T-helper 2 cell treated with Interferon-gamma antibody and Interleukin-4, amounts not matched to agents 100 ng/mL and 5 ng/mL, for 36 hours (primary cell): ENCODE measurements at places on chromosomes 1 and 21. TPM values are rescaled to one million over a fixed set of nuclear protein-coding genes. Genes with fewer than 3 reads are reported as not detected.

Gene KCNN3
- 0.07 and 0.09 TPM in 2 replicates for total RNA-seq

Gene INKA2
- total RNA-seq: 3.0 and 4.0 TPM in 2 replicates

Gene CD58
- 37.1 and 38.1 TPM in 2 replicates for total RNA-seq

Gene BACE2
- 5.5 and 6.1 TPM in 2 replicates for total RNA-seq

Gene GNG12
- 0.05 TPM in 1 of 2 replicates, not detected in the other for total RNA-seq

Gene MAB21L3
- not detected in 2 replicates for total RNA-seq

Gene HES5
- total RNA-seq: not detected in 2 replicates

Gene GNG4
- 0.93 and 1.8 TPM in 2 replicates for total RNA-seq

Gene LCE3D
- not detected in 2 replicates for total RNA-seq

Gene CHAF1B
- total RNA-seq: 27.0 and 31.5 TPM in 2 replicates

Gene CYB5RL
- total RNA-seq: 11.1 and 12.5 TPM in 2 replicates

Gene TRAPPC10
- 70.4 and 73.8 TPM in 2 replicates for total RNA-seq

Gene CRNN
- total RNA-seq: not detected in 2 replicates

Gene LCA5L
- not detected in 2 replicates for total RNA-seq

Gene OBSCN
- total RNA-seq: 21.6 and 23.1 TPM in 2 replicates

Gene AMIGO1
- total RNA-seq: 1.6 and 1.9 TPM in 2 replicates

Gene ERICH3
- total RNA-seq: not detected in 2 replicates

Gene ASPM
- total RNA-seq: 65.6 and 67.0 TPM in 2 replicates

Gene KRTAP6-2
- total RNA-seq: not detected in 2 replicates

Gene CNTN2
- total RNA-seq: not detected in 2 replicates

Gene KRTAP11-1
- 0.27 TPM in 1 of 2 replicates, not detected in the other for total RNA-seq

Gene TRAF3IP3
- 446 and 452 TPM in 2 replicates for total RNA-seq

Gene PLA2G2C
- total RNA-seq: 0.57 TPM in 1 of 2 replicates, not detected in the other

Gene VASH2
- total RNA-seq: 0.32 and 0.61 TPM in 2 replicates

Gene LHX8
- not detected in 2 replicates for total RNA-seq

Gene TRABD2B
- total RNA-seq: not detected in 2 replicates

Gene CCDC17
- total RNA-seq: 3.2 and 3.5 TPM in 2 replicates

Gene RCC1
- 79.6 and 82.6 TPM in 2 replicates for total RNA-seq

Gene NPHS2
- total RNA-seq: not detected in 2 replicates

Gene PLA2G2F
- total RNA-seq: not detected in 2 replicates

Gene OR14K1
- total RNA-seq: not detected in 2 replicates

Gene ZNF648
- not detected in 2 replicates for total RNA-seq

Gene CNIH4
- total RNA-seq: 40.3 and 42.4 TPM in 2 replicates

Gene TNFRSF4
- total RNA-seq: 46.0 and 47.8 TPM in 2 replicates

Gene SMIM12
- total RNA-seq: 43.5 and 47.2 TPM in 2 replicates

Gene TCHH
- total RNA-seq: 0.07 and 0.11 TPM in 2 replicates

Gene C4BPB
- 0.57 and 1.1 TPM in 2 replicates for total RNA-seq

Gene LHX4
- not detected in 2 replicates for total RNA-seq

Gene OR2G6
- total RNA-seq: not detected in 2 replicates

Gene THEM5
- not detected in 2 replicates for total RNA-seq

Gene CRABP2
- 1.6 and 2.1 TPM in 2 replicates for total RNA-seq

Gene CACNA1S
- not detected in 2 replicates for total RNA-seq

Gene OLFML2B
- not detected in 2 replicates for total RNA-seq

Gene TMPRSS3
- 3.9 and 5.3 TPM in 2 replicates for total RNA-seq

Gene SESN2
- total RNA-seq: 7.9 and 8.2 TPM in 2 replicates

Gene DYNLT5
- total RNA-seq: not detected in 2 replicates

Gene SDE2
- total RNA-seq: 20.0 and 20.5 TPM in 2 replicates

Gene USP48
- total RNA-seq: 81.4 and 86.8 TPM in 2 replicates

Gene FCGR3B
- total RNA-seq: not detected in 2 replicates

Gene CLCA4
- total RNA-seq: not detected in 2 replicates

Gene FCER1A
- not detected in 2 replicates for total RNA-seq

Gene AMPD1
- not detected in 2 replicates for total RNA-seq
